ENCODE measurements at places on chromosomes 5 and 9. TPM values are rescaled to one million over a fixed set of nuclear protein-coding genes. Genes with fewer than 3 reads are reported as not detected.

Gene STKLD1
- 0.83 TPM for total RNA-seq

Gene GABRA1
- not detected for total RNA-seq

DNA sequence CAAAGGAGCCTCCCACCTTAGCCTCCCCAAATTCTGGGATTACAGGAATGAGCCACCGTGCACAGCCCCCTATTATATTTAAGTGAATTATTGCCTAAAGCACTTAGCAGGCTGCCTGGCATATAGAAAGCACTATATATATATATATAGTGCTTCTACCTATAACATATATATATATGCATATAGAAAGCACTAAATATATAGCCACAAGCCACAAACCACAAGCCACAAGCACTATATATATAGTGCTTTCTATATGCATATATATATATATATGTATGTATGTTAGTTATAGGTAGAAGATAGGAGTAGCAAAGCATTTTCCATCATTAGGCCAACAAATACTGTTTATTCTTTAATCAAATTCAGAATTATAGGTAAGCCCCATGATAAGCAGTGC lies 185.8 kb downstream of the CWC27 start:
- no peak for DNase-seq

DNA sequence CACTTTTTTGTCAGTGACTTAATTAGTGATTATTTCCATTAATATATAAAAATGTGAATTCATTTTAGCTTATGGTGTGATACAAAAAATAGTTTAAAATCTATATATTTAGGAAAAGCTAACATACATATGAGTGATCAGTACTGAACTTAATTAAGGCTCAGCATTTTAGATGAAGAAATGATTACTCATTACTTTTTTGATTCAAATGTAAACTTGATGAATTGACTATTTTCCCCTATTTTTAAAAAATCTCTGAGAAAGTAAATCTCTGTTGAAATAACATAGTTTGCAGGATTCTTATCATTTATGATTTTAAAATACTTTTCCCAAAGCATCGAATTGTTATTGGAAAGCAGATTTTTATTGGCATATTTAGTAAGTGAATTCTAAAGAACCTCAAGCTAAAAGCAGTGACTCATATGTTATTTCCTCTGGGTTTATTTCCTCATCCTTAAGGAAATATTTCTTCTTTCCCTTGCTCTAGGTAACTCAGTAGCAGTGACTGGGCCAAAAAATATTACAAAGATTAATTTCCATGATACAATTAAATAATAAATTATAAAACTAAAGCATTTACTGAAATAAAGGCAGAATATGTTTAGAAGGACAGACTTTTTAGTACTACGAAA lies 290.6 kb downstream of the FER start:
- no peak for DNase-seq

- DNase-seq = no peak
These were observed 72.4 kb downstream of the NEK6 start for GRCh38 chr9:124330011-124330697.

- peak; percentile 86 for DNase-seq
These were observed at the start of gene CTNNA1 for GRCh38 chr5:138752951-138753793. TSS of gene CTNNA1 (plus strand) at chr5:138753425. CDS start at chr5:138781925, 28,500 bp downstream.

- DNase-seq = no peak
These were observed 148.0 kb downstream of the TARS1 start for GRCh38 chr5:33588654-33589372.

Gene CTXN3
- total RNA-seq = not detected

Gene FOXI1
- not detected for total RNA-seq

Gene FAM153A
- total RNA-seq = 0.73 TPM

Gene ADAMTSL2
- 18.0 TPM for total RNA-seq

Gene CTNND2
- 1.1 TPM for total RNA-seq

Gene SLC28A3
- 0.10 TPM for total RNA-seq

Gene ADGRD2
- total RNA-seq = not detected

GRCh38 chr9:114676901-114677300 lies 5.1 kb downstream of the TEX48 start:
- no peak for DNase-seq

Gene ROR2
- total RNA-seq = 0.15 TPM

DNA sequence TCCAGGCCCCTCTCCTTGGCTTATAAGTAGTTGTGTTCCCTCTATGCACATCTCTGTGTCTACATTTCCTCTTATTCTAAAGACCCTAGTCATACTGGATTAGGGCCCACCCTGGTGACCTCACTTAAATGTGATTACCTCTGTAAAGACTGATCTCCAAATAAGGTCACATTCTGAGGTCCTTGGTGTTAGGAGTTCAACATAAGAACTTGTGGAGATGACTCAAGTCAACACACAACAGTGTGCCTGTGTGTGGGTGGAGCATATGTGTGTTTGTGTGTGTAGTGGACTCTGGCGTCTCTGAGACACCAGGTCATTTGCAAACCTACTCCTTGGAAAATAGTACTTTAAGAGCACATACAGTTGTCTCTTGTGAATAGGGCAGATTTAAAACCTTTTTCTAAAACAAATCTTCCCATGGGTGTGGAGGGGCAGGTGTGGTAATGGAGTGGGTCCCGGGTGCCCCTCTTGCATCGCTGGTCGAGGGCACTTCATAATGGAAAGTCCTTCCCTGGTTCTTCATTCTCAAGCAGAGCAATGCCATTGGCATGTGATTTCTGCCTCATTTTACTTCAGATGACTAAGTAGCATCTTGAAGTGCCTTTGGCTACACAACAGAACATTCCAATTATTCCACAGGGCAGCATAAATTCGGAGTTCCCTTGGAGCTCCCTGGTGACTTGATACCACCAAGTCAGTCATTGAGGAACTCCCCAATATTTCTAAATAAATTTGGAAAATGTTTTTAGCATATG lies 84.4 kb downstream of the C9orf152 start:
- DNase-seq = no peak

- DNase-seq = no peak
These were observed 12.2 kb downstream of the CCNI2 start for GRCh38 chr5:132759114-132760048.

DNA sequence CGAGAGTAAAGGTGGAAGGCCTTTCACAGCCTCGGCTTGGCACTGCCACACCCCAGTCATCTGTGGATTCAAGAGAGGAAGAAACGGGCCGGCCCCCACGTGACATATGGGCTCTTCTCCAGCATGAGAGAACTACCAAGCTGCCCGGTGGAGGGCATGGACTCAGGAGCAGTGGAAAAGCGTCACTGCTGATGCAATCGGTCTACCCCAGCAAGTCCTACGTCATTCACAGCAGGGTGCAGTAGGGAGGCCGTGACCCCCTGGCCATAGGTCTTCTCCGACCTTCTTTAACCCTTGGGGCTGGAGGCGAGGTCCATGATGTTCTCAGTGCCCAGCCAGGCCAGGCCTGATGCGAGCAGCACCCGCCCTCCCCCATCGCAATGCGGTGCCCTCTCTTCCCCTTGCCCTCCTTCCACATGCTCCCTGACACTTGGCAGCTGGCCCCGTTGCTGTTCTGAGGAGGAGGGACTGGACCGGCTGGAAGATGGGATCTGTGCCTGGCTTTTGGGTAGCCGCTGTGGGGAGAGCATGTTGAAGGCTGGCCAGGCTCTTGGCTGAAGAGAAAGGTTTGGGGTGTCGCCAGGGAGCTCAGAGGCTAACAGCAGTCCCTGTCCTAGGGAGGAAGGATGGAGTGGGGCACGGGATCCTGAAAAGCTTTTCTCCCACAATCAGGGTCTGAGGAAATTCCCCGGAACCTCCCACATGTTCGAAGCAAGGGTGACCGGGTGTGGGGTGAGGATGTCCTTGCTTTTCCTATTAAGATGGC lies 89.8 kb downstream of the LIFR start:
- DNase-seq = no peak

Gene NRARP
- total RNA-seq = 1.3 TPM

DNA sequence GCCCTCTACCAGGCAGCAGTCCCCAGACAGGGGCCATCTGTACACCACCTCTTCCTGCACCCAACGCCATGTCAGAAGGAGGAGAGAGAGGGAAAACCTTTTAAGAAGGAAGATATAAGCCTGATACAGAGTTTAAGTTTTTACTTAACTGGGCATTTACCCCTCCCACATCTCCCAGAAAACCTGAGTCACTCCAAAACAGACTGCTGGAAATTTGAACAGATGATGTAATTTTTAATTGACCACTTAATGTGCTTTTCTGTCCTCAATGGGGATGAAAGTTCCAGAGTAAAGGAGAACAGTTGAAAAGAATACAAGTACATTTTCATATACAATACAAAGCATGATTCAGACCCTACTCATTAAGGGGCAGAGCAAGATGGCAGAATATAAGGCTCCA lies 63.9 kb downstream of the TTC39B start:
- no peak for DNase-seq

All from left lobe of liver (tissue), 2 donors.